ENCODE measurements at places on chromosomes 1 and 21.

GRCh38 chr1:207286786-207287468, 34.6 kb upstream of the CD55 start:
- H3K27ac ChIP-seq, result no peak overlapping the region
- peaks cover 10% of the 10 kb centered on the region for H3K36me3 ChIP-seq
- DNase-seq, result no peak
- no peak overlapping the region for H3K4me3 ChIP-seq
- H3K4me1 ChIP-seq, result peaks cover 49% of the 10 kb centered on the region

GRCh38 chr1:101506541-101507164, 269.8 kb downstream of the S1PR1 start:
- H3K4me3 ChIP-seq, result no peak overlapping the region
- no peaks in the 10 kb centered on the region for H3K36me3 ChIP-seq
- H3K27ac ChIP-seq, result no peak overlapping the region
- H3K4me1 ChIP-seq, result no peaks in the 10 kb centered on the region

DNA sequence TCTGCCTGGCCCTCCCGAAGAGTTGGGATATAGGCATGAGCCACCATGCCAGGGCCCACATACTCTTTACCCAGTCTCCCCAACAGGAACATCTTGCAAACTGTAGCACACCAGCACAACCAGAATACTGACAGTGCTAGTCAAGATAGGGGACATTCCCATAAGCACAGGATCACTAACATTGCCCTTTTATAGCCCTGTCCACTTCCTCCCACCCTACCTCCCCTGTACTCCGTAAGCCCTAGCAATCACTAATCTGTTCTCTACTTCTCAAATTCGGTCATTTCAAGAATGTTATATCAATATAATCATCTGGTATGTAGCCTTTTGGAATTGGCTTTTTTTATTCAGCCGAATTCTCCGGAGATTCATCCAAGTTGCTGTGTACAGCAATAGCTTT, 5.9 kb downstream of the SDHB start:
- DNase-seq, result no peak
- peaks cover 35% of the 10 kb centered on the region for H3K4me1 ChIP-seq
- H3K27me3 ChIP-seq, result no peaks in the 10 kb centered on the region
- H3K36me3 ChIP-seq, result peaks cover 23% of the 10 kb centered on the region
- H3K4me3 ChIP-seq, result no peak overlapping the region

DNA sequence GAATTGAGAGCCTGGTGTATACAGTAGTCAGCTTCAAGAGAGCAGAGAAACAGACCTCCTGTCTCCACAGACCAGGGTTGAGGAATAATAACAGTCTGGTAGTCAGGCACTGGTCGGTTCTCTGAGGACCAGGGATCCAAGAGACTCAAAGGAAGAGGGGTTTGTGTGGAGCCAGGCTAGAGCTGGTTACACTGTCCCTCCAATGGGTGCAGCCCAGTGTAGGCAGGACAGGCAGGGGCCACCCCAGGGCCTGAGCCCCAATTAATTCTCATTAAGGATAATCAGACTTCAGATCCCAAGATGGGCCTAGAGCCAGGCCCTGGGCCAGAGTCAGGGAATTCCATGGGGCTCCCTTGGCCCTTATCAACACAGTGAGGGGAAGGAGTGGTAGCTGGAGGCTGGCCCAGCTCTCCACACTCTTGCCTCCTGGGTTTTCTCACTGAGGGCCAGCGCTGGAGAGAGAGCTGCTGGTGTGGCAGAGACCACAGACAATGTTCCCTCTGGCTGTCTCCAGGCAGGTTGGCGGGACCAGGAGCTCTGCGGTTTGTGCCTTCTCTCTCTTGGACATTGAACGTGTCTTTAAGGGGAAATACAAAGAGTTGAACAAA, 9.1 kb downstream of the SEMA4A start:
- DNase-seq, result no peak
- H3K36me3 ChIP-seq, result peaks cover 11% of the 10 kb centered on the region
- H3K27me3 ChIP-seq, result peaks cover 3% of the 10 kb centered on the region
- H3K4me1 ChIP-seq, result peaks cover 45% of the 10 kb centered on the region

- H3K27me3 ChIP-seq, result no peaks in the 10 kb centered on the region
- no peak overlapping the region for H3K4me3 ChIP-seq
- no peaks in the 10 kb centered on the region for H3K36me3 ChIP-seq
- no peak for DNase-seq
Measured at GRCh38 chr21:8993943-8994639, 1527.3 kb upstream of the TPTE start.
